ENCODE measurements at places on chromosomes 11 and 22.

DNA sequence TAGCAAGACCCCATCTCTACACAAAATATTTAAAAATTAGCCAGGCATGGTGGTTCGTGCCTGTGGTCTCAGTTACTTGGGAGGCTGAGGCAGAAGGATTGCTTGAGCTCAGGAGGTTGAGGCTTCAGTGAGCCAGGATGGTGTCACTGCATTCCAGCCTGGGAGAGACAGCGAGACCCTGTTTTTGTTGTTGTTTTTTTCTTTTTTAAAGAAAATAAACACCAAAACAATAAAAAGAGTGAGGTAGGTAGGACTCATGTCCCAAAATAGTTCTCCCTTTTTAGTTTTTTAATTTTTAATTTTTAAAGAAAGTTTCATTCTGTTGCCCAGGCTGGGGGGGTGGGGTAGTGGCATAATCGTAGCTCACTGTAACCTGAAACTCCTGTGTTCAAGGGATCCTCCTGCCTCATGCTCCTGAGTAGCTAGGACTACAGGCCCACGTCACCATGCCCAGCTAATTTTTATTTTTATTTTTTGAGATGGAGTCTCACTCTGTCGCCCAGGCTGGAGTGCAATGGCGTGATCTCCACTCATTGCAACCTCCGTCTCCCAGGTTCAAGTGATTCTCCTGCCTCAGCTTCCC is 25.5 kb upstream of the MALAT1 start:
- no peak for DNase-seq

DNA sequence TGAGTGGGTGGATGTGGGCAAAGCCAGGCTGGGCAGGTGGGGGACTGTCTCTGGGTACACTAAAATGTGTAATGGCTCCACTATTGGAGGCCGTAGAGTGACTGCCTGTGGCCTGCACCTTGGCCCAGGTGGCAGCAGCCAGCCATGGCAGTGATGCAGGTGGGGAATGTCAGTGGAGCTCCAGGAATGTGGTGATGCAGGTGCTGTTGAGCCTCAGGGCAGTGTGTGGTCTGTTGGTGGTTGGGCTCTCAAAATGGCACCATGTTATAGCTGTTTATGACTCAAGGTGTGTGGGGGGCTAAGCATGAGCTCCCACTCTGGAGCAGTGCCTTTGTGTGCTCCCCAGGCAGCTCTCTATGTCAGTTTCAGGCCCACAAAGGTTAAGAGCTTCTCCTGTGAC is 40.2 kb upstream of the CCDC90B start:
- DNase-seq, result no peak

- DNase-seq, result no peak
Observed at GRCh38 chr22:37300551-37301017, 18.3 kb downstream of the CYTH4 start.

DNA sequence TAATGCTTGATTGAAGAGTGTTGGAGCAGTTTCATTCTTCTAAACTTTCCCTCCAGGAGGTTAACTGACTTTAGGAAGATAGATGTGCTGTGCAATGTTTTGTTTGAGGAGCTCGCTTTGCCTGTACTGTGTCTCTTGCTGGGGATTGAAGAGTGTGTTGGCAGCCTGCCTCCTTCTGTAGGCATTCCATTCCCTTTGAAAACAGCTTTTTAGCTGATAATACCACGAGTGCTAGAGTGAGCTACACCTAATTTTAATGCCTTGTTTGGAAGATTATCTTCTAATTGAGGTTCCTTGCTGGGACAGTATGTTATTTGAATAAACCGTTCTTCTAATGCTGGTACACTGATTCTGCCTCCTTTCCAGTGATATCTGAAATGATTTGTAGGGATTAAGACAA is 7.2 kb downstream of the DDX10 start:
- DNase-seq, result no peak

DNA sequence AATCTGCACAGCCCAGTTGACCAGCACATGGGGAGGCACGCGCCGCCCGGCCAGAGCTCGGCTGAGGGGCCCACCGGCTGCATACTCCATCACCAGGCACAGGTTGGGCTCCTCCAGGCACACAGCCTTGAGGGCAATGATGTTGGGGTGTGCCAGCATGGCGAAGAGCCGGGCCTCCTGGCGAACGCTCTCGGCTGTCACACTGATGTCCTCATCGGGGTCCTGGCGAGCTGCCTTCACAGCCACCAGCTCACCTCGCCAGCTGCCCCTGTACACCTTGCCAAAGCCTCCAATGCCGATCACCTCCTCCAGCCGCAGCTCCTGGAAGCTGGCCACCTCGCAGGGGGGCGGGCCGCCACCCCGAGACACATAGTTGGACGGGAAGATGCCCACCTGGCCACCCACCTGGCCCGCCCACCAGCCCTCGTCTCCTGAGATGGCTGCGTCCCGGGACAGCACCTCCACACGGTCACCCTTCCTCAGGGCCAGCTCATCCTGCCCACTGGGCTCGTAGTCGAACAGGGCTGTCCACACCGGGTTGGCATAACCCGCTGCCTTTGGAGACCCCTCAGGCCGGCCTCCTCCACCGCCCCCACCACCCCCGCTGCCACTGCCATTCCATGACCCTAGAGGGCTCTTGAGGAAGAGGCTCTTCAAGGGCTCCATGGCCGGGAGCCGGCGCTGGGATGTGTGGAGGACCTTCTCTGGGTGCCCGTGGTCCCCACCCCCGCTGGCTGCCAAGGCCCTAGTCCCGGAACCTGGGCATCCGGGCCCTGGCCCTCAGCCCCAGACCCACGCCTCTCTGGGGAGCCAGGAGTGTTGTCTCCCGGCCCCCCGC is 711 bp downstream of the MAP3K11 start:
- DNase-seq, result no peak

DNA sequence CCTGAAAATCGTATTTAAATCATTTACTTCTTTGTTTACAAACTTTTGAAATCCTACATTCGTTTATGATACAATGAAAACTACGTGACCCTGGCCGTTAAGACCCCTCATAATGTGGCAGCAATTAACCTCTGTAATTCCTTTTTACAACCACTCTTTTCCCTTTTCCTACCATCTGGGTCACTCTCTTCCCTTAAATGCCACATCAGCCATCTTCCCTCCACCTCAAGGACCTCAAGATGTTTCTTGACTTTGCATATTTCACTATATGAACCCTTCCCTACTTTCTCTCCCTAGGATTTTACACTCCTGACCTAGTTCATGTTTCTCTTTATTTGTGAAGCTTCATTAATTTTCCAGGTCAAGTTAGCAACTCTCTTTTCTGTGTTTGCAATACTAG is 26.8 kb downstream of the OR2AG2 start:
- no peak for DNase-seq

GRCh38 chr11:86447763-86448480 is 73.2 kb downstream of the CCDC81 start:
- no peak for DNase-seq

- peak; percentile 57 for DNase-seq
Observed at GRCh38 chr22:37210041-37210803, 2.1 kb downstream of the SSTR3 start.

DNA sequence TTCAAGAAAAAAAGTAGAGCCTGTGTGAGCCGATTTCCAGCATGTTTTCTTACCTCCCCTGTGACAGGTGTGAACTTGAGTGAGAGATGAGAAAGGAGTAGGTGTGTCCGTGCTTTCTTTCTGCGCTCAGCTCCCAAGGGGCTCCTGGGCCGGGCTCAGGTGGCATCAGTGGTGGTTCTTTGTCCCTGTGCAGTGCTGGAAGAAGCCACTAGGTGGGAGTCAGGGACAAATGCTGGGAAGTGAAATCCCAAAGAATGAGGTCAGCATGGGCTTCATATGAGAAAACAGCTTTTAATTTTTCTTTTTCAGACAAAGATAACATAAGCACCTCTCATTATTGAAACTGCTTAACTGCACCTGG is 57.8 kb downstream of the PPFIBP2 start:
- DNase-seq, result peak; percentile 70

- DNase-seq, result no peak
Observed at GRCh38 chr22:17997456-17997855, 26.9 kb downstream of the MICAL3 start.

- DNase-seq, result no peak
Observed at GRCh38 chr22:32331918-32332725, 25.5 kb upstream of the RFPL3 start.

GRCh38 chr22:45454275-45454674 is 40.8 kb downstream of the RIBC2 start:
- DNase-seq, result no peak

GRCh38 chr11:66051371-66051765 is 796 bp upstream of the SF3B2 start:
- DNase-seq, result no peak

DNA sequence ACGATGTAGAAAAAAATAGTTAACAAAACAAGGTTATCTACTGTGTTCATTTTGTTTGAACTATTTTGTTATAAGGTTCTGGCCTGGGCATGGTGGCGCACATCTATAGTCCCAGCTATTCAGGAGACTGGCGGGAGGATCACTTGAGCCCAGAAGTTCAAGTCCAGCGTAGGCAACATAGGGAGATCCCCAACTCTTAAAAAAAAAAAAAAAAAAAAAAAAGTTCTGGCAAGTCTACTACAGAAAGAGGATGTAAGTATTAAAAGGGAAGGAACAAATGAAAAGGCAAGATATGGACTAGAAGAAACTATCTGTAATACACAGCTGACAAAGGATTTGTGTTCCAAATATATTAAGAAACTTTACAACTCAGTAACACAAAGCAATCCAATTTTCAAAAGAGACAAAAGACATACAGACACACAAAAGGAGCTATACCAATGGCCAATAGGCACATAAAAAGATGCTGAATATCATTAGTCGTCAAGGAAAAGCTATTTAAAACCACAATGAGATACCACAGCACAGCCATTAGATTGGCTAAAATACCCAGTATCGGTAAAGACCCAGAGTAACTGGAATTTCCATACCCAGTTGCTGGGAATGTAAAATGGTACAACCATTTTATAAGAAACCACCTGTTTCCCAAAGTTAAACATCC is 27.4 kb downstream of the RRAS2 start:
- no peak for DNase-seq

DNA sequence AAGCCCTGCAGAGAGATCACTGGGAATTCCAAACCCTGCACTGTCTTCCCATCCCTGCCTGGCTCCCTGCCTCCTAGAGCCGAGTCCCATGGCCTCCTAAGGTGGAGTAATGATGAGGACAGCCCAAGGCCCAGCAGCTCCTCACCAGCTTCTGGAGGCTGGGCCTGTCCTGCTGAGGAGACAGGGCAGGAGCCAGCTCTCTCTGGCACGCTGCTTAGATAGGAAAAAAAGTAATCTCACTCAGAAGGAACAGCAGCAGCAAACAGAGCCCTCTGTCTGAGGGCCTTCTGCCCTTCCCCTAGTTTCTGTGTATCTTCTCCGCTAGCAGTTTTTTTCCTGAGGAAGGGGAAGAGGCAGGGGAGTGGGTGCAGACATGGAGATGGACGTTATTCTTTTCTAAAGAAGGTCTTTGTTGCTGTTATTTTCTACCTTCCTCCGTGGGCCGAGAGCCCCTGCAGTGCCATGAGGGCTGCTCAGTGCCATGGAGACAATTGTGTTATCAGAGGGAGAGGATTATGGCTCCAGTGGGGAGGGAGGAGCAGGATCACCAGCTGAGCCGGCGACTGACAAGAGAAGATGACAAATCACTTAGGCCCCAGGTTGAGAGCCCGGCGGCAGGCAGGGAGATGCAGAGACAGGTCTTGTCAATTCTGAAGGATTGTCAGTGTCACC is 315.3 kb downstream of the BUD13 start:
- no peak for DNase-seq

GRCh38 chr11:76088511-76088910 is 117.8 kb downstream of the WNT11 start:
- DNase-seq, result no peak

- no peak for DNase-seq
Observed at GRCh38 chr11:79520086-79520485, 79.3 kb upstream of the TENM4 start.

GRCh38 chr22:39183991-39184585 is 31.6 kb upstream of the CBX7 start:
- DNase-seq, result no peak

DNA sequence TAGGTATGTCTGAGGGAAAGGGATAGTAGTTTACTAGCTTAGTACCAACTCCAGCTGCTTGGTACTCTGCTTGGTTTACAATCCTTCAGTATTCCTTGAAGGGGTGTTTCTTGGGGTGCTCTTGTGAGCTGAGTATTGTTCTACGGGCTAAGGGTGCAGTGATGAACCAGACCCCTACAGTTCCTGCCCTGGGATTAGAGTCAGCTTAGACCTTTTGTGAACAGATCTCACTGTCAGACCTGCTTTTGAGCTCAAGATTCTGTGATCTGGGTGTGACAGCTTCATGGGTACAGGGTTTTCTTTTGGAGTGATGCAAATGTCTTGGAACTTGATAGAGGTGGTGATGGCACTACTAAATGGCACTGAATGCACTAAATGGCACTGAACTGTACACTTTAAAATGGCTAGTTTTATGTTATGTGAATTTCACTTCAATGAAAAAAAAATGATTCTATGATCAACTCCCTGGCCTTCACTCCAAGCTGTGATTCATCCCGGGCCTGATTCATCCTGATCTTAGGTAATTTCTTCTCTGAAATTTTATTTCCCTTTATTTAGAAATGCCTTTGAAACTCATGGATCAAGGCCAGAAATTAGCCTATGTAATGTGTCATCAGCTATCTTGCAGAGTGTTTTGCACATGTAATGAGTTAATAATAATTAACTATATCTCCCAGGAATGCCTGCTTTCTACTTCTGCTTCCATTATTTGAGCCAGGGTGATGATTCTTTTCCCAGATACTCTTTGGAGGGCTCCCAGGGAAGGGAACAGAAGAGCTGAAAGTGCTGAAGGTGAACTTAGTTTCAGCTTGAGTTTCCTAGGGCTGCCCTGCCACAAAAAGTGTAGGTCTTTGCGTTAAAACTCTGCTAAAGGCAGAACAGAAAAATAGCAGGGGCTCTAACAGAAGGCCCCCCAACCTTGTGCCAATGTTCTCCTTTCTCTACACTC is 87.9 kb downstream of the NCAM1 start:
- DNase-seq, result no peak

GRCh38 chr11:7306900-7307299 is 55.2 kb downstream of the SYT9 start:
- DNase-seq, result no peak

DNA sequence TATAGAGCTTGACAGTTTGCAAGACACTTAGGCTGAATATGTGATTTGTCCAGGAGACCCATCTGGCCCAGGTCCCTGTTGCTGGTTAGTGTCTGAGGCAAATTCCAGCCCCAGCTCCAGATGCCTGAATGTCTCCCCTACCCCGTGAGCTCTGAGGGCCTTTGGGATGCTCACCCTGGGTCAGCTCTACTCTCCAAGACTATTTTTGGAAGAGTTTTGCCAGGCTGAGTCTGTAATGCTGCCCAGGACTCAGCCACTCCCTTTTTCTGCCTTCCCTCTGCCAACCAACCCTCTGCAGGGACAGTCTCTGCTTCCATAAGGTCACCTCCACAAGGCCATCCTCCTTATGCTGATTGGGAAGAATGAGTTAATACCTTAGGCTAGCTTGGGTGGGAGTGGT is 66.3 kb downstream of the CABIN1 start:
- DNase-seq, result no peak

- no peak for DNase-seq
Observed at GRCh38 chr11:122453586-122453985, 201.9 kb upstream of the UBASH3B start.

All from SK-N-SH (cell line).